ENCODE measurements at places on chromosomes 5 and 9.

- no peak for DNase-seq
Observed at GRCh38 chr9:113403646-113404045, 2.6 kb upstream of the ALAD start.

DNA sequence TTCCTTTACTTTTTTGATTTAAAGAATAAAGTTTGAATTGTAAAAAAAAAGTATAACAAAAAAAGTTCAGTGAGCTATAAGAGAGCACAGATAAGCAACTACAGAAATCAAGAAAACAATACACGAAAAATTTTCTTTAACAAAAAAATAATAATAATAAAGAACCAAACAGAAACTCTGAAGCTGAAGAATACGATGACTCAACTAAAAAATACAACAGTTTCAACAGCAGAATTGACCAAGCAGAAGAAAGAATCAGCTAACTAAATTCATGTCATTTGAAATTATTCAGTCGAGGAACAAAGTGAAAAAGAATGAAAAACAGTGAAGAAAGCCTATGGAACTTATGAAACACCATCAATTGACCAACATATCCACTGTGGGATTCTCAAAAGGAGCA lies 177.7 kb downstream of the NDUFS4 start:
- no peak for DNase-seq

DNA sequence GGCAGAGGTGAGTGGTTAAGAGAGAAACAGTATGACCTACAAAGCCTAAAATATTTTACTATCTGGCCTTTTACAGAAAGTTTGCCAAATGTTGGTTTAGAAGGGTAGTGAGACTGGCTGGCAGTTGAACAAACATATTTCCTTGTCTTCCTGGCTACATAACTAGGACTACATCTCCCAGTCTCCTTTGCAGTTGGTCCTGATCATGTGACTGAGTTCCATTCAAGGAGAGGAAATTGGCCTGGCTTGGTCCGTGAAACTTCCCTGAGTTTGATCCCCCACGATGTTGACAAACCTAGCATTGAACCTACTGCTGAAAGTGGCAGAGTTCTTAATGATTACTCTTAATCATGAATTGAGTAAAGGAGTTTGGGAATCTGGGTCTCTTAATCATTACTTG lies 280.8 kb downstream of the SLIT3 start:
- DNase-seq: peak; percentile 25

DNA sequence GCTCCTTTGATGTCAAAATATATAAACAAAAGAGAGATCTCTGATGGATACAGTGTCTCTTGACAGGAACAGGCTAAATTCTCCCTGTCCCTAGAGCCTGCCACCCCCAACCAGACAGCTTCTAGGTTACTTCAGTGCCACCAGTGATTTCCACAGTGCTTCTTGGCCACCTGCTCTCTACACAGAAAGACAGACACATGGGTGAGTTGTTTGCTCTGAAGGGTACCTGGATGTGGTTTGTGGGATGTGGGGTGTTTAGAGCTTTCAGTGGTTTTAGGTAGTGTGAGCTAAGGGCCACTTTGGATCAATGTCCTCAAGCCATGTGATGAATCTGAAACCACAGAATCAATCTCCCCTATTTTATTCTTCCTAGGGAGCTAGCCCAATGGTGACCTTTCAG lies 125.4 kb downstream of the ANKRD18B start:
- no peak for DNase-seq
